ENCODE measurements at places on chromosomes 16 and 17. TPM values are rescaled to one million over a fixed set of nuclear protein-coding genes. Genes with fewer than 3 reads are reported as not detected.

Gene SMIM36
- total RNA-seq: not detected

Gene CENPV
- 27.0 TPM for total RNA-seq

Gene LGALS9B
- total RNA-seq: not detected

Gene EIF3C
- total RNA-seq: 411 TPM

Gene ITFG1
- 55.3 TPM for total RNA-seq

Gene KRT32
- total RNA-seq: not detected

Gene ARL4D
- total RNA-seq: 6.5 TPM

Gene HOXB9
- total RNA-seq: not detected

Gene TBC1D3K
- not detected for total RNA-seq

Gene KRT23
- not detected for total RNA-seq

Gene TNFRSF13B
- total RNA-seq: not detected

Gene FGF11
- total RNA-seq: 0.94 TPM

Gene PRM1
- not detected for total RNA-seq

Gene CTF1
- total RNA-seq: 0.09 TPM

Gene TNRC6A
- total RNA-seq: 41.8 TPM

Gene SSTR5
- total RNA-seq: under 0.01 TPM

Gene RSL1D1
- total RNA-seq: 57.4 TPM

Gene ZG16B
- total RNA-seq: 0.09 TPM

Gene CCL17
- not detected for total RNA-seq

Gene RAB37
- 0.27 TPM for total RNA-seq

Gene BEAN1
- total RNA-seq: not detected

Gene PIRT
- total RNA-seq: not detected

Gene CX3CL1
- total RNA-seq: 5.8 TPM

Gene CRISPLD2
- total RNA-seq: 0.18 TPM

Gene CLDN9
- total RNA-seq: not detected

Gene PRSS36
- 0.09 TPM for total RNA-seq

Gene AOC3
- under 0.01 TPM for total RNA-seq

Gene SPATA22
- not detected for total RNA-seq

Gene ABCC6
- 0.09 TPM for total RNA-seq

Gene TMC5
- total RNA-seq: not detected

Gene CHMP6
- total RNA-seq: 16.8 TPM

Gene TAOK2
- 97.0 TPM for total RNA-seq

Gene PHKB
- 53.4 TPM for total RNA-seq

Gene LPO
- total RNA-seq: not detected

Gene NUP88
- total RNA-seq: 116 TPM

Gene CBLN1
- not detected for total RNA-seq

Gene TOX3
- total RNA-seq: not detected

Data from endothelial cell of coronary artery (primary cell).